ENCODE measurements at places on chromosomes 2 and 18. TPM values are rescaled to one million over a fixed set of nuclear protein-coding genes. Genes with fewer than 3 reads are reported as not detected.

Gene KCNF1
- total RNA-seq: 0.92 TPM

Gene CYS1
- total RNA-seq: 14.3 TPM

DNA sequence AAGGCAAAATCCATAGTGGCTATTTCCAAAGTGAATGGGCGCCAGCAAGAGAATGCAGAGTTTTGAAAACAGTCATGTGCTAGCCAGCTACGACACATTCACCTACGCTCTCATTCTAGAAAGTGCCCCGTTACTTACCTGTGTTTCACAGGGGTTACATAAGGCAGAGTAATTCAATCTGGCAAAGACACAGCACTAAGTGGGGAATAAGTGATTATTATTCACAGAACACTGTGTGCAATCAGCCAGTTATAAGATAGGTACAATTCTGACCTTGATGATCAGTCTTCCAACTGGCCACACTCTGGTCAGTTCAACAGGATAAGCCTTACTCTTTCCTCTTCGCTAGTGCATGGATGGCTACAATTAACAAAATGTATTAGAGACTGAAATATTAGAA lies 105.8 kb downstream of the CABYR start:
- H3K4me1 ChIP-seq: peaks cover 4% of the 10 kb centered on the region
- no peak for DNase-seq
- no peaks in the 10 kb centered on the region for H3K27me3 ChIP-seq
- no peak overlapping the region for H3K4me3 ChIP-seq

GRCh38 chr2:46743021-46743420 lies 172.6 kb downstream of the MCFD2 start:
- H3K4me3 ChIP-seq: no peak overlapping the region
- H3K27ac ChIP-seq: no peak overlapping the region
- DNase-seq: no peak
- H3K27me3 ChIP-seq: no peaks in the 10 kb centered on the region

DNA sequence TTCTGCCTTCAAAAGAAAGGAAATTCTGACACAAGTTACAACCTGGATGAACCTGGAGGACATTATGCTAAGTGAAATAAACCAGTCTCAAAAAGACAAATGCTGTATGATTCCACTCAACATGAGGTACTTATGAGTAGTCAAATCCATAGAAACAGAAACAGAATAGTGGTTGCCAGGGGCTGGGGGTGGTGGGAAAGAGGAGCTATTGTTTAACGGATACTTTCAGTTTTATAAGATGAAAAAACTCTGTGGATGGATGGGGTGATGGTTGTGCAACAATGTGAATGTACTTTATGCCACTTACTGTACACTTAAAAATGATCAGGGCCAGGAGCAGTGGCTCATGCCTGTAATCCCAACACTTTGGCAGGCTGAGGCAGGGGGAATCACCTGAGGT lies 15.4 kb downstream of the SLC35F5 start:
- no peaks in the 10 kb centered on the region for H3K27me3 ChIP-seq
- peaks cover 42% of the 10 kb centered on the region for H3K36me3 ChIP-seq
- H3K4me1 ChIP-seq: no peaks in the 10 kb centered on the region
- no peak for DNase-seq

DNA sequence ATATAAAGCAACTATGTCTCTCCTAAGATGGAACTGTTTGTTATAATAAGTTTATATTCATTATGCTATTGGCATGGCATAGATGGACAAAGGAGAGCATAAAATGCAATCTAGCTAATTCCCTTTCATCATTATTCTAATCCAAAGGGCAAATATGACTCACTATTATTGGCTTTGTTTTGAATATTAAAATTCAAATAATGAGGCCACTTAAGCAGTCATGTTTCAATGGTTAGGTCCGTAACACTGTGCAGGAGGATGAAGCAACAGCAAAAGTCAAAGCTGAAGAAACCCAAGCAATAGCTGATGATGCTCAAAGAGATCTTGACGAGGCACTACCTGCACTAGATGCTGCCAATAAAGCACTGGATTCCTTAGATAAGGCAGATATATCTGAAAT lies 177.1 kb downstream of the TRABD2A start:
- no peak for DNase-seq
- no peak overlapping the region for H3K27ac ChIP-seq
- H3K27me3 ChIP-seq: no peaks in the 10 kb centered on the region
